ENCODE measurements at places on chromosomes 2 and 18.

- DNase-seq: no peak
Observed at GRCh38 chr2:98254504-98255059, 91.7 kb upstream of the CNGA3 start.

GRCh38 chr2:121309801-121310200 lies 24.8 kb upstream of the TFCP2L1 start:
- DNase-seq: peak; percentile 36

GRCh38 chr2:9690252-9690651 lies 59.5 kb upstream of the YWHAQ start:
- peak; percentile 93 for DNase-seq

DNA sequence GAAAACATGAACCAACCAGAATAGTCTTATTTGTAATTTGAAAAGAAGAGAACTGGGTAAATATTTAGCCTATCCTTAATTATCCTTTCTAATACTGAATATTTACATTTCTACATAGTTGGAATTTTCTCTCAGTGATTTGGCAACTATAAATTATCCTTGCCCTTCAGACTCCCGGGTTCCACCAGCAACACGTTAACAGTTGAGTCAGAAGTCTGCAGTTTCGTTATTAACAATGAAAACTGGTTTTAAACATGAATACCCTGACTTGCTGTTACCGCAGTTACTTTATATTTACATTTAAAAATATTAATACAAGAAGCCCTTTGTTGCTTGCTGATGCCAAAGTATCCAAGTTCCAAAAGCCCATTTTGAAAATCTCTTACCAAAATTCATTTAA lies 673.0 kb downstream of the ARHGAP15 start:
- DNase-seq: peak; percentile 53

GRCh38 chr2:142398212-142398611 lies 267.4 kb upstream of the LRP1B start:
- no peak for DNase-seq

GRCh38 chr18:46008531-46008930 lies 41.4 kb upstream of the EPG5 start:
- no peak for DNase-seq

- DNase-seq: no peak
Observed at GRCh38 chr2:215613888-215614287, 178.0 kb upstream of the FN1 start.

DNA sequence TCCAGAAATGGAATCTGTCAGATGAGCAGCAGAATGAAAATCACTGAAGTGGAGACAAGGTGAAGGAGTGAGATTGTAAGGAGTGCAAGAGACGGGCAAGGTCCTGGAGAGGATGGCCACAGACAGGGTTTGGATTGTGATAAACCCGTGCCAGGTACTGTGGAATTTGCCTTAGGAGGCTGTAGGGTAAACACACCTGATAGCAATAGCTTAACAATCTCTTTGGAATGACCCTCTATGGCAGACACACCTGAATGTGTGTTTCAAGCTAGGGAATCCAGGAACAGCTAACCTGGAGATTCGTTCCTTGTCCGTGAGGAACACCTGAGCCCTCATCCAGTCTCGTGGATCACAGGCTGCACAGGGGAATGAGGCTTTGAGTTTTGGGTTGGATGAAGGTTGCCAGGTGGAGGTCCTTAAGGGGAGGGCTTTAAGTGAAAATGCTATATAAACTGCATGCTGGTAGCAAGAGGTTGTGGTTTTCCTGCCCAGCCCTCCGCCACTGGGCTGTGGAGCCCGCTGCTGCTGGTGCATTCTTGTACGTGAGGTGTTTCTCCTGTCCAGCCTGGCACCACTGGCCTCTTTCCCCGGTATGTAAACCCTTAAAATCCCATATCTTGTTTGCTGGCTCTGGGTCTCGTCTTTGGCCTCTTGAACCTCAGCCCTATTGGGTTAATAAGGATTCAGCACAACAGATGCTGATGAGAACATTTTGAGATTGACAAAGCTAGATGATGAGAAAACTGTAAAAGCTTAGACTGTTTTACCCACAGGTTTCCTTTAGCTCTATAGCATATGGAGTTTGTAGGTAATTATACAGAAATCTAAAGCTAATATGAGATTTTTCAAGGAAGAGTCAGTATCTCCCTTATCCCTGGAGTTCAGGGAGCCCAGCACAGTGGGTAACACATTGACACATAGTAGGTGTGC lies 117.9 kb downstream of the ARHGAP15 start:
- DNase-seq: no peak

- DNase-seq: peak; percentile 7
Observed at GRCh38 chr2:56260415-56260814, 76.6 kb downstream of the CCDC85A start.

DNA sequence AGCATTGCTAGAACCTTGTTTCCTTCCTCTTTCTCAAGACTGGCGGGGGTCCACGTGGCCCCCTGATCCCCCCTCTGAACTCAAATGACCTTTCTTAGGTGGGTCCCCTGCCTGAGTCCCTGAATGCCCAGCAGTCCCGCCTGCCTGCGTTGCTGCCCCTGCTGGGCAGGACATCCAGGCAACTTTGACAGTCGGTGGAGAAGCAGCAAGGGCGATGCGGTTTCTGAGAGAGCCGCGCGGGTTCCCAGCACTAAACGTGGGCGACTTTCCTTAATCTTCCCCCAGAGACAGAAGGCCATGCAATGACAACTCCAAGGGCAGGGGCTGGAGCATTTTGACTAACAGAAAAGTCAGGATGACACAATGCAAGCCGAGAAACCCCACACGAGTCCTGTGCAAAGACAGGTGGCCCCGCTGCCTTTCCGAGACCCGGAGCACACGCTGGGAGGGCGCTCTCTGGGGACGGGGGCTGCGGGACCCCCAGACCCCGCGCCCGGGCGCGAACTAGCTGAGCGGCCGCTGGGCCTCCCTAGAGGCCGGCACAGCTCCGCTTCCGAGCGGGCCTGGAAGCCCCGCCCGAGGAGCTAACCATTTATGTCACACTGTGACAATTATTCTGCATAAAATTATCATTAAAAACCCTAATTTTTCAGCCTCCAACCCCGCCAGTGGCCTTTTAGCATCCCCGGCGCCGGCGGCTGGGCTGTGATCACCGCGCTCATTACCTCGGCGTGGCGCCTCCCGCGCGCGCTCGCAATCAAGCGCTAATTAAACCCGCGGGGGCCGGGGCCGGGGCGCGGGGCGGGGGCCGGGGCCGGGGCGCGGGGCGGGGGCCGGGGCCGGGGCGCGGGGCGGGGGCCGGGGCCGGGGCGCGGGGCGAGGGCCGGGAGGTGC lies 27.4 kb downstream of the ASB18 start:
- no peak for DNase-seq

- DNase-seq: peak; percentile 73
Observed at GRCh38 chr2:188292348-188293239, 920 bp downstream of the GULP1 start.

DNA sequence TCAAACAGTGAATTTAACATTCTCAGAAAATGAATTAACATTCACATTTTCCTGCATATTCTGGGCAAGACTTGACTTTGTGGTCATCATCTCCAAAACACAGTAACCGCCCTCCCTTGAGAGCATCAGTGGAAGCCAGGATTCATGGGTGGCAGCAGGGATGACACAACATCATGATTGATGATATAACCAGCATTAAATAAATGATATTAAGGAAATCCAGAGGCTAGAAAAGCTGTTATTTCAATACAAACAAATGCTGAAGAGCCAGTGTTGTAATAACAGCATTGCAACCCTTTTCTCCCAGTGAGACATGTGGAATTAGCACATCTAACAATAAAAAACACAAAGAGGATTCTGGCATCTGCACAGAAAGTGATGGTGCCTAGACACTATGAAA lies 41.1 kb downstream of the CDC42EP3 start:
- no peak for DNase-seq

DNA sequence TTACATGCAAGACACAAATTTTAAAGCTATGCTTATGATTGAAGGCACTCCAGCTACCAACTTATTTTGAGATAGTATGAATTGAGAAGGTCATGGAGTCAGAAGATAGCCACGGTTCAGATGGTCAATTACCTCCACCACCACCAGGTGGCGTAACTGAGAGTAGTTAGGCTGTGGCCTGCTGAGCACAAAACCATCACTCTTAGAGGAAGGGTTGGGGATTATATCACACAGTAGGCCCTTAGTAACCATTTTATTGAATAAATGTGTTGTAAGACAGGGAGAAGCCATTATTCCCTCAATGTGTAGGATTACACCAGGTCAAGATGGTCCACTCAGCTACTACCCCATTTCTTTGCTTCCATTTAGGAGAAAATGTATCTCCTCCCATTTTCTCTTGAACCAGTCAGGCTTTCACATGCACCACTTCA lies 18.8 kb downstream of the KLHL41 start:
- DNase-seq: peak; percentile 67

All from epithelial cell of esophagus (primary cell).